ENCODE measurements at places on chromosomes 5 and 9. TPM values are rescaled to one million over a fixed set of nuclear protein-coding genes. Genes with fewer than 3 reads are reported as not detected.

The SLC25A2 gene
- 0.39 TPM for total RNA-seq

The PCA3 gene
- 0.32 TPM for total RNA-seq

The IL13 gene
- not detected for total RNA-seq

The PCDHB6 gene
- not detected for total RNA-seq

The CCDC127 gene
- 5.3 TPM for total RNA-seq

The SMIM32 gene
- total RNA-seq, result not detected

The SLF1 gene
- total RNA-seq, result 8.5 TPM

The PDLIM4 gene
- 65.7 TPM for total RNA-seq

The MGAT1 gene
- 108 TPM for total RNA-seq

The PCDHA9 gene
- total RNA-seq, result not detected

The DMRTA1 gene
- 2.1 TPM for total RNA-seq

The NRG2 gene
- total RNA-seq, result 0.30 TPM

The KLF4 gene
- total RNA-seq, result 1.5 TPM

Data from endothelial cell of umbilical vein (primary cell).